ENCODE measurements at places on chromosomes 5 and 9. TPM values are rescaled to one million over a fixed set of nuclear protein-coding genes. Genes with fewer than 3 reads are reported as not detected.

DNA sequence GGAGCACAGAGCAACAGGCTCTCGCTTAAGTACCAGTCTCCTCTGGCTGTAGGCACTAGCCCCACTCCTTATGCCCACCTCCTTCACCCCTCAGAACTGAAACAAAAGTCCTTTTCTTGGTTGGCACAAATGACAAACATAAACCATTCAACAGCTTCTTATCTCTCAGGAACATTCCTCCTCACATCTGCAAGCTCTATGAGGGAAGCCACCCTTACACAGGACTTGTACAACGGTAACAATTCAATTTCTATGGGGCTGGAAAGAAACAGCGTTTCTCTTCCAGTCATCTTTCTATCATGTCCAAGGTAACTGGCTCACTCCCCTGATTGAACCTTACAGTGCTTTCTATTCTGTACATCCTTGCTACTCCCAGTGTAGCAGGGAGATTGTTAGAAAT, 74.1 kb downstream of the CSF2 start:
- DNase-seq = no peak

The MAPK9 gene
- polyA plus RNA-seq = 39.3 TPM

GRCh38 chr5:110265162-110265561, 461.3 kb downstream of the TMEM232 start:
- no peak for DNase-seq

DNA sequence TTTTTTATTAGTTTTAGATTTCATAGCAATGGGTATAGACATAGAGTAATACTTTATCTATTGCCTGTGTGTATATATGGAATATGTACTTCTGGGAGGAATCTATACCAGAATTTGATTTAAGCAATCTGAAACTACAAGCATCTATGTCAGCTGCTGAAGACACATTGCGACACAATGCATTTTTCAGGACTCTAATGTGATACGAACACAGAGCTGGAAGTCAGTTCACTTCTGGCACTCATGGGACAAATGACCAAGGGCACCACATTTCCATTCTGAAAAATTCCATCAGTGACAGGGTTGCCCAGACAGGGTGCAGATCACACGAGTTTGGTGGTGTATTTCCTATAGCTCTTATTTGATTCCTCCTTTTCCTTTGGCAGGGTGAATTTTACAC, 259.5 kb downstream of the NTRK2 start:
- DNase-seq = no peak

DNA sequence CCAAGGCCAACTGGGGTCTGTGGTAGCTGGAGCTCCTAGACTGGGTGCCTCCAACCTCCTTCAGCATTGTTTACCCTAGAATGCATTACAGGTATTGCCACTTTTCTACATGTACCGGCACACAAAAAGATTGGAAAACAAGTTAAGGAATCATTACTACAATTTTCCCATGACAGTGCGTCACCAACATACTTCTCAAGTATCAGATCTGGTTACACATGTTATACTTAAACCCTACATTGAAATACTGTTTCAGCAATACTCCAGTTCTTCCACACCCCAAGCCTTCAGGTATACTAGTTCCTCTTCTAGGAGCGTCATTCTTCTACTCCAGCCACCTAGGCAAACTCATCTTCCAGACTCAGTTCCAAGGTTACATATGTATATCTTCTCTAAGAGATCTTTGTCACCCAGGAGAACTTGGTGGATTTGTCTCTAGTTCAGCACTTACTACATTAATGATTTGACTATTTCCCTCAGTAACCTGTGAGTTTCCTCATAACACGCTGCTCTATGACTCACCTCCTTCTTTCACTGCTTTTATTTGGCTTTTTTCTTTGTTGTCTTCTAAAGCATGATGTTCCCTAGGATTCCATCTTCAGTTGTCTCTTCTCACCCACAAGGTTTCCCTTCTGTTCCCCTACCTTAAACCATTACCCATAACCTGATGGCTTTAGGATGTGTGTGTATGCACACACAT, 217.0 kb downstream of the AP3B1 start:
- DNase-seq = no peak

The CD180 gene
- 0.57 TPM for polyA plus RNA-seq

The FGD3 gene
- 6.2 TPM for polyA plus RNA-seq

GRCh38 chr5:71816307-71816706, 97.2 kb downstream of the CARTPT start:
- DNase-seq = no peak

DNA sequence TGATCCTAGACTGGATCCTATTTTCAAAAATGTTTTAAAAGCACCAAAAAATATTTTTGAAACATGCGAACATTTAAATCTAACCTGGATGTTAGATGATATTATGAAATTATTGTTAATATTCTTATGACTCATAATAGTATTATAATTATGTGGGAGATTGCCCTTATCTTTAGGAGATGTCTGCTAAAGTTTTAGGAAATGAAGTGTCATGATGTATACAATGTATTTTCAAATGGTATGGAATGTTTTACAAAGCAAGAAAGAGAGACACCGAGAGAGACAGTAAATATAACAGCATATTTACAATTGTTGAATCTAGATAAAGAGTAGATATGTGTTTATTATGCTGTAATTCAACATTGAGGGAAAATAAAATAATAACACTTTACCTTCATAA, 455.9 kb downstream of the ACTL7B start:
- no peak for DNase-seq

The ARID3C gene
- 0.27 TPM for polyA plus RNA-seq

DNA sequence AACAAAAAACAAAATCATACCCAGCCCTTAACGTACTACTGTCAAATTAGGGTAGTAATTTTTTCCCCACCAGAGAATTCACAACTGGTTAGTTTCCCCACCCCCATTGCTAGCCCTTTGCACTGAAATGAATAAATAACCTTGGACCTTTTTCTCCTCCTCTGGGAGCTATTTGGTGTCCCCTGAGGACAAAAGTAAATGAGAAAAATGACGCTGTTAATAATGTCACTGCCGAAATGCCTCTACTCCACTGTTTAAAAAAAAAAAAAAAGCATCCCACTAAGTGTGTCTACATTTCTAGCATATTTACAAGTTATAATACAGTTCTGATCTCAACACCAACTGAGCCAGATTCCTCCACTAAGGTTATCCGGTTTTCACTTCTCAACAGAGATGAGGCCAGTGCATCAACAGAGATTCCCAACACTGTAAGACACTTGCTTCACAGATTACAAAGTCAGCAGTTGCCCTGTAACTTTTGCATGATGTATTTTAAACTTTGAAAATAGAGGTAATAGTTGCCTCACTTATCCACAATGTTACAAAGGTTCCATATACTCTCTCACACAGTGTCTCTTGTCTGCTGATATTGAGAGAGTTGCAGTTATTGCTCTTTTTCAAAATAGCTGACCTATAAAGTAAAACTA, 5.1 kb upstream of the NFIB start:
- DNase-seq = no peak

- DNase-seq = no peak
Observed at GRCh38 chr9:77712533-77713130, 64.5 kb upstream of the GNA14 start.

DNA sequence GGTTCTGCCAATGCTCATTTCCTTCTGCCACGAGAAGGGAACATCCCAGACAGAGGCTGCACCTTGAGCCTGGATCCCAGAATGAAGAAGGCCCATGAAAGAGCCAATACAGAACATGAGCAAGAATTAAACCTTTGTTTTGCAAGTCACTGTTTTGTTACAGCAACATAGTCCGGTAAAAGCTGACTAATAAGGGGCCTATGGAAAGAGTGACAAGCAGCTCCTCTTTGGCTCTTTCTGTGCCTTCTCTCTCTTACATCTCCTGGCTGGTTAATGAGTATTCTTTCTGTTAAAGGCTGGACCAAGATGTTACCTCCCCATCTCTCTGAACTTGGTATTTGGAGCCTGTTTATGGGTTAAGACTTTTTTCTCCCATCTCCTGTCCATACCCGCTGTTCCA, 10.8 kb downstream of the GFRA3 start:
- no peak for DNase-seq

- no peak for DNase-seq
Observed at GRCh38 chr9:33233626-33234342, 6.2 kb upstream of the SPINK4 start.

The EIF4E1B gene
- polyA plus RNA-seq = 0.10 TPM

DNA sequence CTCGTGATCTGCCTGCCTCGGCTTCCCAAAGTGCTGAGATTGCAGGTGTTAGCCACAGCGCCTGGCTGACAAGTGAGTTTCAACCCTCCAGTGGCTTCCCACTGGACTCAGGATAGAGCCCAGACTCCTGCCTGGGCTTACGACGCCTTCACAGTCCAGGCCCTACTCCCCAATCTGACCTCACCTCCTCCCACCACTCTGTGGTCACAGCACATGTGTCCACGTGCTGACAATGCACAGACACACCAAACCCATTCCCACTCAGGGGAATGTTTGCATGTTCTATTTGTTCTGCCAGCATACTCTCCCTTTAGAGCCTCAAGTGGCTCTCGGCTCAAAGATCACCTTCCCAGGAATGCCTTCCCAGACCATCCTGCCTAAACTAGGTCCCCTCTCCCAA, 31.1 kb upstream of the TRIM14 start:
- DNase-seq = no peak

GRCh38 chr5:81081461-81081835, 121.3 kb downstream of the RASGRF2 start:
- DNase-seq = no peak

DNA sequence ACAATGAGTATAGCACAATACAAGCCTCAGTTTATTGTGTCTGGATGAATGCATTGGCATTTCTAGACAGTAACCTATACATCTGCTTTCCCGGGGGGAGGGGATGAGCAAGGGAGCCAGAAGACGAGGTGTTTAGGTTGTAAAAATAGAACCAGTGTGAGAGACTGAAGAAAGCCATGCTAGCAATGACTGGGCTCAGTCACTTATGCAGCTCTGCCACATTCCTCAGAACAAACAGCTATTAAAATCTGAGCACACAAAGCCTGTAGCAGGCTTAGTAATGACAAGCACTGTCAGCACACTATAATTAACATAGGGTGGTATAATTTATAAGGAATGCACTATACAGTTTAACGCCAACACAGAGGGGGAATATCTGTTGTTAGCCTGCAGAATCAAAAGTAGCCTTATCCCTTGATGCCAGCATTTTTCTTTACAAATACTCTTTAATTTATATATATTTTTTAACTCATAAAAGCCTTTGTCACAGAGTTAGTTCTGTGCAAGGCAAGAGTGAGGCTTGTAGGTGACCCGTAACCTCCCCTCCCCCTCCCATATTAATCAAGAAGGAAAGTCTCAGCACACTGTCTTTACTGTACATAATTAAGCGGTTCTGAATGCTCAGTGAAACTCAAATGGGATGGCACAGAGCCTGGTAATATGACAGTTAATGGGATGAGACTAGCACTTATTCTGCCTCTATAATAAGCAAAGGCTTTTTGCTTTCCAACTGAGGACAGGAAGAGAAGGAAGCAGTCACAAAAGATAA, 295.4 kb downstream of the CSNK1G3 start:
- DNase-seq = peak; percentile 61

GRCh38 chr5:150650021-150651006, 9.9 kb downstream of the SYNPO start:
- no peak for DNase-seq

DNA sequence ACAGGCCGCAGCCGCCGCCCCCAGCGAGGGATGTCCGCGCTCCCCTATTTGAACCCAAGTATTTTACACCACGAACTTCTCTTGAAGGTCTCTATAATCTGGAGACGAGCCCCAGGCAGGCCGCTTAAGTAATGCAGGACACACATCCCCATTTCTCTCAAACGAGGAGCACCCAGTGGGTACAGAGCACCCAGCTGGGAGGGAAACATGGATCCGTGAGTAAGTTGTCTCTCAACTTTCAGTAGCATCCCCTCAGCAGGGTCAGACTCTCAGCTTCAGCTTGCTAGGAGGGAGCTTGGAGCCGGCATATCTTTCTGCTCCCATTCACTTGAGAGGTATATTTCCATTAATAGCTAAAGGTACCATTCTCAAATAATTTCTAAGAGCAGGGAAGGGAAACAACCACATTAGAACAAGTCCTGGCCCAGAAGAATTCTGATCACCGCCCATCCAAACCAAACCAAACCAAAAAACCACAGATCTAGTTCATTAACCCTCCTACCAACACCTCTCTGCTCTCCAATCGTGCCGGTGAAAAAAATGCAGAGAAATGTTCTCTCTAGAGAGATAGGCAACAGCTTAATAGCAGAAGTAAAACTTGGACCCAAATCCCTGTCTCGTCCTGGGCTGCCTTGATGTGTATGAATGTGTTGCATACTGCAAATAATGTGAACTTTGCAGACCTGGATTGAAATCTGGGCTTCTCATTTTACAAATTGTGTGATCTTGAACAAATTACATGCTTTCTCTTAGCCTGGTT, 910 bp downstream of the TDRD7 start:
- no peak for DNase-seq

The MAMDC2 gene
- 6.0 TPM for polyA plus RNA-seq

DNA sequence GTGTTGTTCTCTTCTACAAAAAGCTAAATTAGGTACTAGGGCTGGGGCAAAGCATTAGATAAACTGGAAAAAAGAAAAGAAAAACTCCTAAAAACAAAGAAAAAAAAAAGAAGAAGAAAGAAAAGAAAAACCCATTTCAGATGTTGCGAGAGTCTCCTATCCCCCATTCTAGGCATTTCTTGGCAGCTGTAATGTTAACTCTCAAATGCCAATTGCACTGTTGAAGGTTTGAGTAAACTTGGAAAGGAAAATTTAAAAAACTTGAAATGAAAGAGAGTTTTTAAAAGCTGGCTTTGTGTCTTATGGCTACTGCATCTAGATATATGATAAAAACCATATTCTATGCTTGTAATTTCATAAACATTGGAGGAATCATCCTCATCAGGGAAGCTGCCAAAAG, 34.6 kb upstream of the CTSV start:
- no peak for DNase-seq

DNA sequence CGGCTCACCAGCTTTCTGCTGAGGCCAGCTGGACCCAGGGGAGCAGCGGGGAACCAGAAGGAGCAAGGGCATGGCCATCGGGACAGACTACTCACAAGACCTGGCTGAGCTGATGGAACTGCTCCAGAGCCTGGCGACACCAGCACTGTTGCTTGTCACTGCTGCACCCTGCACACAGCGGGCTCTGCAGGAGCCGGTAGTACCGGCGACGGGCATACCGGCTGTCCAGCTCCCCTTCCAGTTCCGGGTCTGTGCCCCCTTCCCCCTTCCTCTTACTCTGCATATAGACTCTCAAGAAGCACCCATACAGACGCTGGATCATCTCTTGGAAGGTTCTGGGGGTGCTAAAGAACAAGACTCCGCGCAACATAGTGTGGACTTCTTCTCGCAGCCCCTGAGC, 974 bp downstream of the ANAPC2 start:
- DNase-seq = no peak

GRCh38 chr9:126149661-126150060, 177.0 kb upstream of the MVB12B start:
- DNase-seq = no peak

DNA sequence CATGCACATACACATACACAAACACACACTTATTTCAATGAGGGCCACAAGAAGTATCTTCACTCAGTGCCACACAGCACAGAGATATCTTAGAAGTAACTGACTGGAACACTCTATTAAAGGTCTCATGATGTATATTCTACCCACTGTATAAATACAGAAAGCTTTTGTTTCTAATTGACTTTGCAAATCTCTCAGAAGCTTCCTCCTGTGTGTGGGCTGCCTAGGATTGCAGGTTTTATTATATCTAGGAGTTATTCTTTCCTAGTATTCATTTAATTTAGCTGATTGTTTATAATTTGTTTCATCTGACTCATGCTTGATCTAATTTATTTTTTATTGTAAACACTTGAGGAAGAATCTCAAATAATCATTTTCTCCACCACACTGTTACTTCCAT, 262.4 kb upstream of the ACTBL2 start:
- DNase-seq = no peak

All from renal pelvis (tissue), 12 donors.